SJSA1 (cell line): ENCODE measurements at places on chromosomes 7 and 10.

DNA sequence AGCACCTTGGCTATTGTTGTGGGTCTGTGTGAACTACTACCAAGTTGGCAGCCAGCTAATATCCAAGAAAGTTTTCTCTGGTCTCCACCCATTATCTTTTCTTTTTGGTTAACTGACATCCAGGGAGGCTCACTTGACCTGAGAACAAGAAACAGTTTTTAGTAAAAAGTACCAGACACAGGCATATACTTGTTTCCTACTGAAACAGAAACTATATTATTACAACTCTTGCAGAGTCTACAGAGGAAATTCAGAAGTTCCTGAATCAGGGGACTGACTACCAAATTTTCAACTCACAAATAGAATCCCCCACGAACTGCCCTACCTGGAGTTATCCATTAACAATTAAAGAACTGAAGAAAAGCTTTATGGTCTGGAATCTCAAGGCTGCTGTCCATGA, 168.9 kb downstream of the KCND2 start:
- no peaks in the 10 kb centered on the region for H3K4me1 ChIP-seq
- H3K27ac ChIP-seq: no peak overlapping the region
- no peaks in the 10 kb centered on the region; the same call in 1 of the 2 replicates for H3K27me3 ChIP-seq
- no peak for DNase-seq

- H3K36me3 ChIP-seq: no peaks in the 10 kb centered on the region
- no peaks in the 10 kb centered on the region for H3K27me3 ChIP-seq
- H3K27ac ChIP-seq: no peak overlapping the region
- H3K4me1 ChIP-seq: peaks cover 3% of the 10 kb centered on the region; the same call in 1 of the 2 replicates
These were observed 33.9 kb downstream of the TAS2R41 start for GRCh38 chr7:143511593-143512047.

DNA sequence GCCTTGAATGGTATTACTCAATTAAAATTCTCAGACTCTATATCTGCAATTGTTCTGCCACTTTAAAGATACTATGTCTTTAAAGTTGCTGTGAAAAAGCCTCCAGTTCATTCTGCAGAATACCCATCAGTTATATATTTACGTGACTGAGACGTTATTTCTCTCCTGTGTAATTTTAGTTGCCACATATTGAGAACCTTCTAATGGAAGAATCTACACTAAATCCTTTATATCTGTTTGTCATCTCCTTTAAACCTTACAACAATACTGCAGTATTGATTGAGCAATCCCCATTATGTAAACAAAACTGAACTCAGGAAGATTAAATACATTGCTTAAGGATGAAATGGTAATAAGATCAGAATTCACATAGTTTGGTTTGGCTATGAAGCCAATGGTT, 30.0 kb downstream of the GPR141 start:
- H3K27ac ChIP-seq: no peak overlapping the region
- no peak overlapping the region for H3K4me3 ChIP-seq
- H3K27me3 ChIP-seq: no peaks in the 10 kb centered on the region
- H3K36me3 ChIP-seq: no peaks in the 10 kb centered on the region

GRCh38 chr7:135285547-135286233, 52.1 kb downstream of the STRA8 start:
- peaks cover 4% of the 10 kb centered on the region for H3K4me1 ChIP-seq
- H3K27ac ChIP-seq: no peak overlapping the region
- H3K27me3 ChIP-seq: peaks cover 7% of the 10 kb centered on the region; the same call in 1 of the 2 replicates
- DNase-seq: no peak
- no peak overlapping the region for H3K4me3 ChIP-seq
- H3K36me3 ChIP-seq: no peaks in the 10 kb centered on the region

- H3K36me3 ChIP-seq: no peaks in the 10 kb centered on the region
- H3K27ac ChIP-seq: no peak overlapping the region
- H3K4me3 ChIP-seq: no peak overlapping the region
- DNase-seq: no peak
These were observed 8.3 kb upstream of the GNB2 start for GRCh38 chr7:100665168-100665726.

DNA sequence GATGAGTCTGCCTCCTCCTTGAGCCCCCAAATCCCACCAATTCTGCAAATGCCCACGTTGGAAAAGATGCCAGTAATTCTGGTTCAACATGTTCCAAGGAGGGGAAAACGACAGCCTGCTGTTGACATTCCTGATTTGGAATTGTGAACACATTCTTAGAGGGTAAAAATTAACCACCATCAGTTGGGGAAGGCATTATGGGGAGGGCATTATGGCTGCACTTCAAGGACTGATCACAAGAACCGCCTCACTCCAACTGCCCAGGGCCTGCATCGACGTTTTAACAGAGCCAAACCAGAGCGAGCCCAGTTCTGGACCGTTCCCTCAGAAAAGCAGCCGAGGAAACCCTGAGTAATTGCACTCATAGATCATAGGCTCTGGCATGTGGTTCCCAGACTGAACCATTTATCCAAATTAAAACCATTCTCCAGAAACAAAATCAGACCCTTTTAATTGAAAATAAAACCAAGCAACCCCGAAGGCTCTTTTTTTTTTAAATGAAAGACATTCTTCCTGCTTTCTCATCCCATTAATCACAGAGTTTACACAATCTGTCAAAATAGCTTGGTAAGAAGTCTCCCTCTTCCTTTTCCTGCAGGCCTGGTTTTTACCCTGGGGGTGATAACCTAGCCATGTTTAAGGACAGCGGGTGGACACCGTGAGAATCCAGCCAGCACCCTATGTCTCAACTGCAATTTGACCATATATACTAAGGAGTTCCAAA, 8.0 kb downstream of the TNS3 start:
- DNase-seq: peak; percentile 56
- no peaks in the 10 kb centered on the region for H3K27me3 ChIP-seq
- peaks cover 93% of the 10 kb centered on the region for H3K4me1 ChIP-seq
- H3K4me3 ChIP-seq: no peak overlapping the region
- H3K27ac ChIP-seq: peak overlapping the region; percentile 68
- H3K36me3 ChIP-seq: peaks cover 51% of the 10 kb centered on the region

- no peak overlapping the region for H3K4me3 ChIP-seq
- H3K4me1 ChIP-seq: no peaks in the 10 kb centered on the region
- no peaks in the 10 kb centered on the region for H3K36me3 ChIP-seq
- no peak for DNase-seq
- peaks cover 38% of the 10 kb centered on the region for H3K27me3 ChIP-seq
These were observed 98.2 kb downstream of the UNCX start for GRCh38 chr7:1330801-1331425.
